NCI-H1105 treated with DMSO at 0.1 percent for 48 hours (cell line): ENCODE measurements at places on chromosomes 4 and X.

DNA sequence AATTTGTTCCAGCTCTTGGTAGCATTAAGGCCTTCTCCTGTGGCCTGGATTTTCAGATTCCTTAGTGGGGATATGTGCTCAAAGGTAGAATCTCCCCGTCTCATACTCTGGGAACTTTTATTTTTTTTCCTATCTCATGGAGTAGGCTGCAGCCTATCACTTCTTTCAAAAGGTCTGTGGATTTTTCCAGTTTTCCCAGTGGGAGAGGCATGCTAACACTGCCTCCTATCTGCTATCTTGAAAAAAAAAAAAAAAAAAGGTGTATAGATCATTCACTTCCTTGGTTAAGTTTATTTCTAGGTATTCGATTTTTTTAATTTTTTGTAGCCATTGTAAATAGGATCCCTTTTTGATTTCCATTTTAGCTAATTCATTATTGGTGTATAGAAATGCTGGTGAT, 67.1 kb downstream of the IL15 start:
- DNase-seq, result no peak

DNA sequence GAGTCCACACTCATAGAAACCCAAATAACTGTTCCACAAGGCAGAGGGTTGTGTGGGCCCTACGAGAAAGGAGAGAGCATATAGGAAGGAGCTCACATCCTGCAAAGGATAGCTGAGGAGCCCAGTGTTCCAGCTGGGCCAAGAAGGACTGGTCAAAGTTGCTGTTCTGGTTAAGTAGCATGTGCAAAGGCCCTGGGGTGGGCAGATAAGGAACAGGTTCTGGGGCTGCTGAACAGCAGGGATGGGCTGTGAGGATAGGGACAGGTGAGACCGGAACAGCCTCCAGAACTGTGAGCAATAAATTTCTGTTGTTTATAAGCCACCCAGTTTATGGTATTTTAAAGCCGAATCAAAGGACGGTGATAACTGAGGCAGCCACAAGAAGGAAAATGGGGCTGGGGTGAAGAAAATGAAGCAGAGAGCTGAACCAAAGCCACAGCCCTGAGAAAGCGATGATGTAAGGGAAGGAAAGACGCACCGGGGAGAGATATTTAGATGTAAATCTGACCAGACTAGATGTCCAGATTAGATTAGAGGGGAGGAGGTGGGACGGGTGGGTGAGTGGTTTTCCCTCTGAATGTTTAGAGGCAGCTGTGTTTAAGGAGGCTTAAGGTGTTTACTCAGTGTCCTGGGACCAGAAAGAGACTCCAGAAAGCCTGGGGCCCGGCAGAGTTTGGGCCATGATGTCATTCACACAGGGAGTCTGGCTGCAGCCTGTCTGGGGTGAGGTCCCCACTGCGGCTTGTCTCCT, 180.8 kb upstream of the BCOR start:
- DNase-seq, result no peak

DNA sequence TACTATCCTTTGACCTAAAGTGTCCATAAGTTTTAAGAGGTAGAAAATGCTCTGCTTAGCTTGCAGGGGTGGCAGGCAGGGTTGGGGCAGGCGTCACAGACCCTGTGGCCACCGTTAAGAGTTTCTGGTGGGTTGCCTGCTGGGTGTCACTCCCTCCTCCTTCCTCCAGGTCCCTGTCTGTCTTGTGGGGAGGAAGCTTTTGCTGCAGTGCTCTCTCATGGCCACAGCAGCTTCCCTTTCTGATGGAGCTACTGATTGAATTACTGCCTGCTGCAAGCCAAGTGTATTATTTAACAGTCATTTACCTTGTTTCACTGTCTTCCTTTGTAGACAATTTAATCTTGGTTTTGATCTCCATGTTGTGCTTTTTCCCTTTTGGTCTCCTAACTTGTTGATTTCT, 384.6 kb downstream of the IDS start:
- no peak for DNase-seq

- no peak for DNase-seq
Observed at GRCh38 chr4:81348778-81349094, 123.0 kb downstream of the RASGEF1B start.

- DNase-seq, result no peak
Observed at GRCh38 chrX:8418301-8418700, 46.3 kb upstream of the VCX3B start.

DNA sequence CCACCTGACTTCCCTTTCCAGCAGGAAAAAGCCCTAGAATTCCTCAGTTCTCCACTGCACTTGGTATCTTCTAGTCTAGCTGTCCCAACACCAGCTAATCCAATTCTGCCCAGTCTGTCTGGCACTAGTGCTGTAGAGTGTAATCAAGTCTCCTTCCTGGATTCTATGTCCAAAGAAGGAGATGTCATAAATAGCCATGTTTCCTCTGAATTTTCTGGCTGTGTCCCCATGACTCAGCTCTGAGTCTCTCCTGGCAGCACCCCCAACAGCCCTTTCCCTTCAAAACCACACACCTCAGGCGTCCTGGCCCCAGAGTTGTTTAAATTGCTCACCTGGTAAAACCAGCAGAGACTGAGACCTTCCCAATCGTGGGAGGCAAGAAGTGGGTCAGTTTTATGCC, 197.2 kb downstream of the GRXCR1 start:
- no peak for DNase-seq

DNA sequence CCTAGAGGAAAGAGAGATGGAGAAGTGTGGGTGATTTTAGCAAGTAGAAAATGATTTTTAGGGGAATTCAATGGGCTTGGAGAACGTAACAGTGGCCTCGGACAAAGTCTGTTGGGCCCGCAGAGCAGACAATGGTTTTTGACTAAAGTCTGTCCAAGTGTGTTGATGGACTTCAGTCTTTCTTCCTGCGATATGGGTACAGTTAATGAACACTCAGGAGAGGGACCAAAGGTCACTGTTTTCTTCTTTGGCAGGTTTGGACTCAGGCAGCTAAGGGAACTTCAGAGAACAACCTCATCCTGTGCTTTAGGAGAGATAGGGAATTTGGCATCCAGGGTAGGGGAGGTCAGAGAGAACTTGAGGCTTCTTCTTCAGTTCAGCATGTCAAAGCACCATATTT, 38.0 kb downstream of the CC2D2A start:
- DNase-seq, result no peak

- DNase-seq, result no peak
Observed at GRCh38 chr4:9994246-9994847, 26.9 kb downstream of the SLC2A9 start.

DNA sequence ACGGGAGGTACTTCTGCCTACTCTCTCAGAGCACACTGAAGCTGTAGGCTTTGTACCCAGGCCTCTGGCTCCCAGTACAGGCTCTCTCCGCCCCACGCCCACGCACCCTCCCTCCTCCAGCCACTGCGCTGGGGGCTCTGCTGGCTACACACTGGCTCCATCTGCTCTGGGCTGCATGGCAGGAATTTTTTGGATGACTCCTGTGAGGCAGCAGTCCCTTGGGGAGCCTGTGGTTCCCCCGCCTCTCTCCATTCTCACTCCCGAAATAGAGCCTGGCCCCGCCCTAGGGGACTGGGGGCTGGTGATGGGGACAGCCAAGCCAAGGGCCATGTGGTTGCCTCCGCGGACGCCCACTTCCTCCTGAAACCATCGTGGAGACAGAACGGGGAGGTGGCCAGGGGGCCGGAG, 58.1 kb upstream of the ADRA2C start:
- no peak for DNase-seq

GRCh38 chr4:15148199-15148598, 145.9 kb downstream of the CPEB2 start:
- no peak for DNase-seq

DNA sequence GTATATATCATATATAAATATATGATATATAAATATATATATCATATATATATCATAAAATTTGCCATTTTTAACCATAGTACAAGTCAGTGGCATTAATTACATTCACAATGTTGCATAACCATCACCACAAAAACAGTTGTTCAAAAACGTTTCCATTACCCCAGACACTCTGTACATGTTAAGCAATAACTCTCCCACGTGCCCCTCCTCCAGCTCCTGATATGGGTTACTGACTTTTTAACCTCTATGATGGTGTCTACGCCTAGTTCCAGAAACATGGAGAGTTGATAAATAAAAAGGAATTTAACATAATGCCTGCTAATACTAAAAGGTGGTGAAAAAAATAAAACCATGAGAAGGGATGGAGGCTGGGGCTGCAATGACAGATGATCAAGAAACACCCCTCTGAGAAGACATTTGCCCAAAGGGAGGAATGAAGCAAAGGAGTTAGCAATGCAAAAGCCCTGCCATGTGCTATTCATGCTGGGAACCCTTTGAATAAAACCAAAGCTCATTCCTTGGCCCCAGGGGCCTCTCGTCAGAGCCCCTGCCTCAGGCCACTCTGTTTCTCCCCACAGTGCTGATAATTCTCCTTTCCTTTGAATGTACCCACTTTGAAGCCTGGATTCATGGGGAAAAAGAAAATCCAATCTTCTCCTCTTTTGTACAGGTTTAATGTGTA, 144.3 kb downstream of the NWD2 start:
- DNase-seq, result no peak

GRCh38 chr4:116952530-116953136, 132.7 kb downstream of the TRAM1L1 start:
- no peak for DNase-seq

DNA sequence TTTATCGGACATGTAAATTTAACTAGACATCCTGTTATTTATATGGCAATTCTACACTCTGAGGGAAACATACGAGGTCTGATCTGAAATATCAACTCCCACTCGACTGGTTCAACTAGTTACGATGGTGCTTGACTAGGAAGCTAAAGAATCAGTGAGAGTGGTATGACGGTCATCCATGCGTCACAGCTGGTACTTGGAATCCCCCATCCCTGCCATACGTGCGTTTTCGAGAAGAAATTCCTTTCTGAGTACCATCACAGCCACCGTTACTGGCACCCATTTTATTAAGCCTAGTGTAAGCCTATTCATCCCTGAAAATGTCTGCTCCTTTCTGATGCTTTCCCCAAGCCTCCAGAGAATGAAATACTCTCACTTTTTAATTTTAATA, 695 bp upstream of the PIGA start:
- peak; percentile 43 for DNase-seq

- no peak for DNase-seq
Observed at GRCh38 chrX:40107291-40108161, 9.8 kb upstream of the BCOR start.

DNA sequence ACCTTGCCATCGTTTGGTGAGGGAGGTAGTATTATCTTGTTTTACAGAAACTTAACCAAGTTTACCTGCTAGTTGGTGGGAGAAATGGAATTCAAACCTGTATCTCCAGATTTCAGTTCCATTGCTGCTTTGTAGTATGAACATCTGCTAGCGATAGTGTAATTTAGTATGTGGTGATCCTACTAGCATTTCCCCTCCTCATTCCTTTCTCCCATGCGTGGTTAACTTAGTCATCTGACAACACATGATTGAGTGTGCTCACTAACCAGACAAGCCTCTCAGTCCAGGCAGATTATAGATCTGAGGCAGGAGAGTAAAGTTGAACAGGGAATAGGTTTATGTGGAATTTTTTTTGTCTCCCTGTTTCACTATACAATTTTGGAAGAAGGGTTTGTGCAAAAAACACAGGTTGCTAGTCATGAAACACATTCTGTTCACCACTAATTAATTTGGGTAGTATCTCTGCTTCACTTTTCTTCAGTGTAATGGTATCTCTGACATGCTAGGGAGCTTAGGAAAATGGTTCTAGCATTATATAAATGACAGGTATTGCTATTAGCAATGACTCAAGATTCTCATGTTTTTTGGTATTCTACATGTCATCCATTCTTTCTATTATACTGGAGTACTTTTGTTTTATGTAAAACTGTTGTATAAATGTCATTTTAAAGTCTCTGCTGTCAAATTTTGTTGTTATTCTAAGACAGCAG, 21.7 kb downstream of the RBPJ start:
- no peak for DNase-seq

DNA sequence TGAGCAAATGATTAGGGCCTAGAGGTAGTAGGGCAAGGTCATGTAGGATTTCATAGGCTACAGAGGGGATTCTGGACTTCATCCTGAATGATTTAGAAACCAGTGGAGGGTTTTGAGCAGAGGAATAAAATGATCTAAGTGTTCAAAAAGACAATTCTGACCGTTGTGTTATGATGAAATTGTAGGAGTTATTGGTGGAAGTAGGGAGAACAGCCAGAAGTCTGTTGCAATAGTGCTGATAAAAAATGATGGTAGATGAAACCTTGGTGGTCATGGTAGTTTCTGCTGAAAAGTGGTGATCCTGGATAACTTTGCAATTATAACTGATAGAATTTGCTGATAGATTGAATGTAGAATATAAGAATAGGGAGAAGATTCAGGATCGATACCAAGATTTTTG, 60.2 kb downstream of the MID1IP1 start:
- no peak for DNase-seq

- DNase-seq, result no peak
Observed at GRCh38 chr4:122012735-122013134, 60.9 kb upstream of the TRPC3 start.

DNA sequence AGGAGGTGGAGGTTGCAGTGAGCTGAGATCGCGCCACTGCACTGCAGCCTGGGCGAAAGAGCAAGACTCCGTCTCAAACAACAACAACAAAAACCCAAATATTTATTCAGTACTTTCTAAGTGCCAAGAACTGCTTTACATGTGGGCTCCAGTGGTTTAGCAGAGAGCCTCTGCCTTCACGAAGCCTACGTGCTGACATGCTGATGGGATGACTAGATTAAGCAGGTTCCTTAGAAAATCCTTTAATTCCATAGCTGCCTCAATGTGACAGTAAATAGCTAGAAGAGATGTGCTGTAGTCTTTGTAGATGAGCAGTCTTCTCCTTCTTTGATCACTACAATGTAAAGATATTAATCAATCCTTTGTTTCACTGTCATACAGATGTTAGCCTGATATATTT, 49.6 kb downstream of the TAPT1 start:
- no peak for DNase-seq

- no peak for DNase-seq
Observed at GRCh38 chr4:142035566-142035965, 399.2 kb downstream of the IL15 start.

DNA sequence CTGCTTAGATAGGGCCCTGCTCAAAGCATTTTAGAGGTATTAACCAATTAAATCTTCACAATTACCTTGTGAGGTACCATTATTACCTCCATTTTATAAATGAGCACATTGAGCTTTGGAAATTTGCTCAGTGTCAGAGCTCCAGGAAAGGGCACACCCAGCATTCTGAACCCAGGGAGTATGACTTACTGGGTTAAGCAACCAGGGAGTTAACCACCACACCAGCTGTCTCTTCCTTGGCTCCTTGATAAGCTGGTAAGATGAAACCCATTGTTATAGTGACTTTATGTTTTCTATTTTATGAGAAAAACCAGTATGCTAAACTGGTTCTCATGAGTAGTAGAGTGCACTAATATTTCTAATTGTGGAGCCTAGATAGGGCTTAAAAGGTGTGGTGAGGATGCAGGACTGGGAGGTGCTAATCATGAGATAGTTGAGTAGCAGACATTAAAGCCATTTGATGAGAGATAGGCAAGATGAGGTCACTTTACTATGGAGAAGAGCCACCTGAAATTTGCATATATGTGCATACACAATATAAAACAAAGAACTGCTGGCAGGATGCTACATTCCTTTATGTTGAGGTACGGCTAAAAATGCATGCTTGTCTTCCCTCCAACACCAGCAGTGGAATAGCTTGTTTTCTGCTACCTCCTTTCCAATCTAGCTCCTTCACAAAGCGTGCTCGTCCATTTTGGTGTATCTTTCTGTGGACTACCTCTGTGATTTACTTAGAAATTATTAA, 556.1 kb downstream of the SPRY1 start:
- DNase-seq, result no peak

- DNase-seq, result no peak
Observed at GRCh38 chr4:3422241-3422801, 19.4 kb upstream of the HGFAC start.

GRCh38 chr4:36757580-36758311, 476.3 kb downstream of the DTHD1 start:
- DNase-seq, result no peak
